Iris pigment epithelial cell (primary cell): ENCODE measurements at places on chromosomes 4 and X.
A peak's percentile ranks its signal among the peaks of the same experiment; 100 is the strongest.

- DNase-seq: no peak
These were observed 12.9 kb downstream of the GPRIN3 start for GRCh38 chr4:89294573-89295269.

DNA sequence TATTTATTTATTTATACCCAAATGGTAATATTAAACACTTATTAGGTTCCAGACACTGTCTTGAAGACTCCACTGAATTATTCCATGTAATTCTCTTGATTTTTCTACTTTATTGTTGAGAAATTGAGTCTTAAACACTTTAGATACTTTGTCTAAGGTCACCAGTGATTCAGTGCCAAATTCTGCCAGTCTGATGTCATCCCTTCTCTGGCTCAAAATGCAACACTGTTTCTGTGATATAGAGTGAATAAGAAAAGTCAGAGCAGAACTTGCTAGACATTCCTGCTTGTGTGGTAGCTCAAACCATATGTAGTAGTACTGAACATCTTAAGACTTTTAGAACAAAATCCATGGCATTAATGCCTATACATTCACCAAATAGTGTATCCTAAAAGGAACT lies 164.3 kb downstream of the GABRB1 start:
- peak; percentile 5 for DNase-seq

- no peak for DNase-seq
These were observed 60.2 kb upstream of the CLDN34 start for GRCh38 chrX:9906919-9907318.

- DNase-seq: no peak
These were observed 34.2 kb downstream of the RAI2 start for GRCh38 chrX:17826609-17827496.

- DNase-seq: no peak
These were observed 1.9 kb upstream of the HAUS3 start for GRCh38 chr4:2243681-2244380.

DNA sequence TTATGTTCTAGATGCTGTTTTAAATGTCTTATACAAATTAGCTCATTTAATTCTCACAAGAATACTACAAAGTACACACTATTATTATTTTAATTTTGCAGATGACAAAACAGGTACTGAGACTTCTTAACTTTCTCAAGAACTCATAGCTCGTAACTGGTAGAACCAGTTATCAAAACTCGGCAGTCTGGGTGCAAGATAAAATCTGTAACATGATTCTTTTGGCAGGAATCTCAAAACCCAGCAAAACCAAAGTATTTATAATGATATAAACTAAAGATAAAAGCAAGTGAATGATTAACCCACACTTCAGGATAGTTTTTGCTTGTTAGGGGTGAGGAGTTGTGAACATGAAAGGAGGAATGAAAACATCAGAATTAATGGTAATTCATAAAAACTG lies 27.6 kb downstream of the CLNK start:
- peak; percentile 71 for DNase-seq

DNA sequence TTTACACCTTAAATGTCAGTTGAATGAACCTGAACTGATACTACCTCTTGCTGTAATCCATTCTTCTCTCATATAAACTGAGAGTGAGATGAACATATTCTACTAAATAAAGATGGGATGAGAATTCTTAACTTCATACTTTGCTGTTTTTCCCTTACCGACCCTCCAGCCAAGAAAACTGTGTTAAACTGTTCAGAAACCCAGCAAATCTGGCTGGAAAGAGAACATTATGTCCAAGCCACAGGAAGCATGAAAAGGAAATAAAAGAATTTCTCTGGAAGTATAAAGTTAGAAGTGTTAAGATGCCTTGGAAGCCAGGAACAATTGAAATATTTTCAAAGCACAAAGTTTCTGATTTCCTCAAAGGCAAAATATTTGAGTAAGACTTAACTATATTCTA lies 22.9 kb downstream of the NPY1R start:
- DNase-seq: no peak

GRCh38 chr4:18020145-18020670 lies 1.3 kb downstream of the LCORL start:
- peak; percentile 23 for DNase-seq

DNA sequence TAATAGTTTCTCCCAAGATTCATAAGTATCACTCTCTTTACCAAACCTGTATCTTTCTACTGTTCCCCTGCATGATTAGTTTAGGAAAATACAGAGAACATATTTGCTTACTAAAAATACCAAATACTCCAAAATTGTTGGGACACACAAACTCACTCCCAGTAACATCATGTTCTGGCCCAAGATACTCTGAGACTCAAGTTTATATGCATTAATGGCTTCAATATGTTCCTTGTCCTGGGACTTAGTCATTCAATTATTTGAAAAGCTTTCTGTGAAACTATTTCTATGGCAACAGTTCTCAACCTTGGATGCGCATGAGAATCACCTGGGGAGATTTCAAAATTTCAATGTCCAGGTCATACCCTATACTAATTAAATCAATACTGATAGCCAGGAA lies 138.9 kb upstream of the PTCHD1 start:
- no peak for DNase-seq

DNA sequence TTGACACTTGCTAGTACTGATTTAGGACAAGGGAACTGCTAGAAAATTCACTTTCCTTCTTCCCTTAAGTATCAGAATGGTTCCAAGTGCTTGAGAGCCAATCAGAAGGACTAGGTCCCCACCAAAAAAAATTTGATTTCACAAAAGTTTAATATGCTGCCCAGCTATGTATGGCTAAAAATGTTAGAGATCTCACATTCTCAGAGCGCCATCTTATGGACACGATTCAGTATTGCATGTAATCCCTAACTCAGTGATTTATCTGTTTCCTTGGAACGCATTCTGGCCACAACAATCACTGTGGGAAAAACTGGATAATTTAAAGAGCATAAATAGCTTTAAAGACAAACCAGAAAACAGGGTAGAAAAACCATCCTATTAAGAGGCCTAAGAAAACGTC lies 255.1 kb upstream of the GPC4 start:
- peak; percentile 38 for DNase-seq

DNA sequence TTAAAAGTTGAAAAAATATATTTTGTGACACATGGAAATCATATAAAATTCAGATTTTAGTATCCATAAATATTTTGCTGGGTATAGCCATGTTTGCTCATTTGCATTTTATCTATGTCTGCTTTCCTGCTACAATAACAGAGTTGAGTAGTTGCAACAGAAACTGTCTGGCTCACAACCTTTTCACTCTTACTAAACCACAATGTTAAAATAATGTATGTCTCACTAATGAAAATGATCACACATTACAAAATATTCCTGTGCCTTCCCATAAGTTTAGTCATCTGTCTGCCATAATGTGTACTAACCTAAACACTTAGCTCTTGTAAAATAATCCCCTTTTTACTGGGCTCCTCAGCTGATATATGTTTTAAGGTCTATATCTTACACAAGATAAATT lies 174.0 kb upstream of the PRPS2 start:
- DNase-seq: no peak

DNA sequence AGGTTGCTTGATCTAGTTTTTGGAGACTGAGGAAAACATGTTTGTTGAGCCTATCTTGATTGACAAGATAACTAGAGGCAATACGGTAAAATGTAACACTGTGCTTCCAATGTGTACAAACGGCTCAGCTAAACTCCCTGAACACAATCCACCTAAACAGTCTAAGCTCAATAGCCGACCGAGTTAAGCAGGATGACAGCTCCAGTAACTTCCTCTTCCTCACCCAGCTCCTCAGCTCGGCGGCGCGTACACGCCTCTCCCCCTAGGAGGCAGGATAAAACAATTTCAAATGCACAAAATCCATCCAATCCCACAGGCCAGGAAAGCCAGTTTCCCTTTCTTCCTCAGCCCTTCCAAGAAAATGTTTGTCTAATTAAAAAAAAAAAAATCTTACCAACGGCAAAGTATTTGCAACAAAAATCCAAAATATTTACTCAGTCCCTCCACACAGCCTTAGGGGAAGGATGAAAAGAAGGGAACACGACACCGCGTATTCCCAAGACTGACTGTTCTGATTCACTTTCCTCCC lies 1.0 kb downstream of the CNOT6L start:
- peak; percentile 89 for DNase-seq

- peak; percentile 36 for DNase-seq
These were observed 50.8 kb upstream of the BOD1L1 start for GRCh38 chr4:13678186-13678924.

DNA sequence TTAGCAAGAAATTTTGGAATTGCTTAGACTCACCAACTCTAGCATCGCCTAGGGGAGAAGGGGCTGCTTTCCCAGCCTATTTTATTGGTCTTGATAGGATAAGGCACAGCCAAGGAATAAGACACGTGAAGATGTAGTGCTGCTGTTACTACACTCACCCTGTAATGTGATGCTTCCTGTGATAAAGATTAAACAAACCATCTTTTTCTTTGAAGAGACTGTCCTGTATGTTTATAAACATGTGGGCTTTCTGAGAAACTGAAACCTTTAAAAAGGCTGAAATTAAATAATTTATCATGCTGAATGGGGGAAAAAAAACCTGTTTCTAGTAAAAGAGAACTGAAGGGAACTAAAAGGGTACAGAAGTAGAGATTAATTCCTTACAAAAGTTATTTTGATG lies 13.2 kb downstream of the TAPT1 start:
- DNase-seq: peak; percentile 61

GRCh38 chr4:8198906-8199593 lies at the start of gene SH3TC1:
TSS of gene SH3TC1 (plus strand) at chr4:8199290. CDS start at chr4:8205195, 5,905 bp downstream.
- DNase-seq: peak; percentile 93

- DNase-seq: no peak
These were observed 25.1 kb downstream of the ENOX2 start for GRCh38 chrX:130877892-130878341.

DNA sequence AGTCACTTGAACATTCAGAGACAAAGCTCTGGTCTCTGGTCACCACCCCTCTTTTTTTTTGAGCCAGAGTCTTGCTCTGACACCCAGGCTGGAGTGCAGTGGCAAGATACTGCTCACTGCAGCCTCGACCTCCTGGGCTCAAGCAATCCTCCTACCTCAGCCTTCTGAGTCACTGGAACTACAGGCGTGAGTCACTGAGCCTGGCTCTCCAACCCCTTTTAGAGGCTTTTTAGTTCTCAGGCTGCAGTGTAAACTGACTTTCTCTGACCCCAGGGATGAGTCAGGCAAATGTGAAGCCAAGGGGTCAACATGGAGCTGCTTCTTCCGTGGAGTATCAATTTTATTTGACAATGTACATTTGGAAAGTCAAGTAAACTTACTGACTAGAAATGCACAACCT lies 229.2 kb downstream of the PTTG2 start:
- DNase-seq: peak; percentile 91

DNA sequence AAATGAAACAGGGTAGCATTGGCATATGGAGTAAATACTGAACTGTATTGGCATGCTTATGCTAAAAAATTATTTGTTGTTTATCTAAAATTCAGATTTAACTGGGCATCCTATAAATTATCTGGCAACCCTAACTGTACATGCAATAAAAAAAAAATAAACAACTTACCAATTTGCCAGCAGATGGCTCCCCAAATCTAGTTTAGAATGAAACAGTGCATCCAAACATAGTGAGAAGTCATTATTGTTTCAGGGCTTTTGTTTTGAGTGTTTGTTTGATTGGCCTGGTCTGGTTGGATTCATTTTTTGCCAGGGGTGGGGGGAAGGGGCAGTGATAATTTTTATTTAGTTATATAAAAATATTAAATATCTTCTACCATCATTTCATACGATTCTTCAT lies 12.8 kb upstream of the NSUN7 start:
- DNase-seq: peak; percentile 48

GRCh38 chr4:133147286-133147821 lies 1.7 kb upstream of the PCDH10 start:
- no peak for DNase-seq

DNA sequence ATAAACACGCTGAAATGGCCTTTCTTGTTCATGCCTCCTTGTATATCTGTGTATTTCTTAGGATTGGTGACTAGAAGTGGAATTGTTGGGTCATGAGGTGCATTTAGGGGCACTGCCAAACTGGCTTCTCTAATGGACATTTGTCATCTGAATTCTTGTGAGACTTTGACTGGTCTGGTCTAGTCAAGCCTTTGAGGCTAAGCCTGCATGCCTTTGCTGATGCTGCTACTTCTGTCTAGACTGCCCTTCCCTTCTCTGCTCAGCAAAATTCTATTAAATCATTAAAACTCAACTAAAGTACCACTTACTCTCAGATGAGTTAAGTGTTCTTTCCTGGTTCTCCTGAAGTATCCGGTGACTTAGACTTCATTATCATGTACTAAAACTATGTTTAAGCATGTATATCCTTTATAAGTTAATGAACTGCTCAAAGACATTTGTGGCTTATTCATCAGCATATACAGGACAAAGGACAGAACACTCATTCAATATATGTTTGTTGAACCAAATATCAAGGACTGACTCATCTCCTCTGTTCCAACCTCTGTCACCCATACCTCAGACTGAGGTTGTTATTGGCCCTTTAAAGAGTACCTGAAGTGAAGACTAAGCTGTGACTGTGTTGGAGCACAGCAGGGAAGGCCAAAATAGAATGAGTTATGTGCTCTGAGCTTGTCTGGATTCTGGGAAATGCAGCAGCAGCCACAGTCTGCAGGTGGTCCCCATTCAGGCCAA lies 9.0 kb downstream of the TCEAL1 start:
- no peak for DNase-seq

- peak; percentile 66 for DNase-seq
These were observed 53.8 kb upstream of the NAP1L5 start for GRCh38 chr4:88751258-88752075.

DNA sequence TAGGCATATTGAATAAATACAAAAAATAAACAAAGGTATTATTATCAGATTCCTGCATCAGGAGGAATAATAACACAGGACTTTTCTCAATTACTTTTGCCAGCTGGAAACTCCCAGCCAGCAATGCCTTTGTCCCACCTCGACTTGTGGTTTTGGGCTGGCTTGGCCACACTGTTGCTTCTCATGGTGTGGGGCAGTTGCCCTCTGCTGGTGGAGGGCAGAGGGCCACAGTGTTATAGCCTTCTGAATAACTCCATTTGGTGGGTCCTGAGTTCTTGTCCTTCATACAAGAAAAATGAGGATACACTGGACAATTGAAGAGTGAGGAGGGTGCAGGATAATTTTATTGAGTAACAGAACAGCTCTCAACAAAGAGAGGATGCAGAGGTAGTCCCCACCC lies 1206.0 kb upstream of the ADGRL3 start:
- DNase-seq: no peak

- no peak for DNase-seq
These were observed 3.3 kb downstream of the SHROOM2 start for GRCh38 chrX:9789555-9789954.

DNA sequence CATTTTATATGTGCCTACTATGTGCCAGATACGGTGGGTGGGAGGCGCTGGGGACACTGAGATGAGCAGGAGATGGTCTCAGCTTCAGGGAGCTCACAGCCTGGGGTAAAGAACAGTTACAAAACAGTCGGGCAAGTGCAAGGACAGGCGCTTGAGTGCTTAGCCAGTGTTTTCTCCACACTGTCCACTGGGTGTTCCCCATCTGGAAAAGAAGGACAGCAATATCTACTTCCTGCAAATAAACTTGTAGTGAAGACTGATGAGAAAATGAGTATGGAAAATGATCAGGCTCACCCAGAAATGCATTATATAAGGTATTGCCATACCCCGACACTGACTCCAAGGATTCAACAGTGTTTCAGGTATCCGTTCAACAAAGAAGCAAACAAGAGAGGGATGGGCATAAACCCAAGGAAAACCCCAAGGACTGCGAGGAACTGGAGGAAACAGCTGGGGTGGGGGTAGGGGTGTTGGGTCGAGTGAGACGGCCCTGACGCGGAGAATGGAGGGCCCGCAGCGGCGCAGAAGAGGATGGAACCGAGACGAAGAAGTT lies 835 bp downstream of the TMEM185A start:
- peak; percentile 61 for DNase-seq
